AG10803 (cell line): ENCODE measurements at places on chromosomes 13 and 19.

- no peak for DNase-seq
Observed at GRCh38 chr19:48183356-48183755, 12.9 kb downstream of the ZSWIM9 start.

- no peak for DNase-seq
Observed at GRCh38 chr19:54047616-54048015, 16.1 kb downstream of the VSTM1 start.

DNA sequence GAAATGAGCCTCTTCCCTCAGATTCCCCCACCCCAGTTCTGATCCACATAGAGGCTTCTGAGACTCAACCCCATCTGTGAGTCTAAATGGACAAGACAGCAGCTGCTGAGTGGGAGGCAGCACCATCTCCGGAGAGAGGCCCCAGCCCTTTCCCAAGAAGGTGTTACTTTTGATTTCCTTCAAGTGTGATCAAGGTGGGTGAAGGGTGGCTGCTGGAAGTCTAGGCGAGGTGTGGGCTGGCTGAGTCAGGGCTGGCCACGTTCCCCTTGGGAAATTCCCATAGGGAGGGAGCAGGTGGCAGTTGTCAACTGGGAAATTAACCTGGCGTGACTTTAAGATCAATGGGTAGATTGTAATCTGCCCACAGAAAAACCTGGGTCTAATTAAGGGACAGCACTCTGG lies 148.0 kb downstream of the FOXO1 start:
- DNase-seq = no peak

GRCh38 chr13:23903906-23904280 lies 6.6 kb upstream of the C1QTNF9B start:
- DNase-seq = no peak

DNA sequence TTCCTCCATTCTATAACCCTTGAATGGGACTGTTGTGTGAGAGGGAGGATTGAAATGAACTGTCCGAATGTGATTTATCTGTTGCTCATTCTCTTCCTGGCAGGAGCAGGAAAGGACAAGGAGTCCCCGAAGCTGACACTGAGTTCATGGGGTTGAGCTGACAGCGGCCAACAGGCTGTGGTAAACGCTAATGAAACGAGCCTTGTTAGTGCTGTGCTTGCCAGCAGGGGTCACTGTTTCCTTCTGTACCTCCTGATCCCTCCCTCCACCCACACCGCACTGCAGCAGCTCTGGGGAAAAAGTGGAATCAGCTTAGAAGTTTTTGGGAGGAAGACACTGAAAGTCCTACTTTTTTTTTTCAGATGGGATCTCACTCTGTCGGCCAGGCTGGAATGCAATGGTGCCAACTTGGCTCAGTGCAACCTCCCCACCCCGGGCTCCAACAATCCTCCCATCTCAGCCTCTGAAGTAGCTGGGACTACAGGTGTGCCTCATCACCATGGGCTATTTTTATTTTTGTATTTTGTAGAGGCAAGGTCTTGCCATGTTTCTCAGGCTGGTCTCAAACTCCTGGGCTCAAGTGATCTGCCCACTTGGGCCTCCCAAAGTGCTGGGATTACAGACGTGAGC lies 6.7 kb upstream of the ZNF761 start:
- DNase-seq = peak; percentile 63

DNA sequence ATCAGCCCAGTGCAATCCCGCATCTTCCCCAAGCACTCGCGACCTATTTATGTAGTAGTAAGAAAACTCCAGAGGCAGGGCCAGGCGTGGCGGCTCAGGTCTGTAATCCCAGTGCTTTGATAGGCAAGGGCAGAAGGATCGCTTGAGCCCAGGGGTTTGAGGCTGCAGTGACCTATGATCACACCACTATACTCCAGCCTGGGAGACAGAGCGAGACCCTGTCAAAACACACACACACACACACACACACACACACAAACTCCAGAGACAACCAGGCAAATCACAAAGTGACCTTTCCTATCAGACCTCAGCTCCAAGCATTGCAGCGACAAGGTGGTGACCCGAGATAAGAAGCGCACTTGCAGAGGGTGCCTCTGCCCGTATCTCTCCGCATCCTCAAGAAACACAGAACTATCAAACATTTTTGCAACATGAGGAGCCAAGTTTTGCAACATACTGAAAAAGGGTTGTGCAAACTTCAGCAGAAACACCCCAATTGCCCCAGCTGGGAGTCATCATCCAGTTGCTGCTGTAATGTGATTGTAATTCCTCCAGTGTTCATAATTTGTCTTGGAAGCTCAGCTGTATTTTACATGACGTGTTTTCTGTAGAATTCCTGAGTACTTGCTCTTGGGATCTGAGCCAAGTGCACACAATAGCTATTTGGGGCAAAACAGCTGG lies 8.7 kb upstream of the KLF2 start:
- DNase-seq = peak; percentile 99

- no peak for DNase-seq
Observed at GRCh38 chr13:114001331-114002008, 27.6 kb upstream of the C13orf46 start.

DNA sequence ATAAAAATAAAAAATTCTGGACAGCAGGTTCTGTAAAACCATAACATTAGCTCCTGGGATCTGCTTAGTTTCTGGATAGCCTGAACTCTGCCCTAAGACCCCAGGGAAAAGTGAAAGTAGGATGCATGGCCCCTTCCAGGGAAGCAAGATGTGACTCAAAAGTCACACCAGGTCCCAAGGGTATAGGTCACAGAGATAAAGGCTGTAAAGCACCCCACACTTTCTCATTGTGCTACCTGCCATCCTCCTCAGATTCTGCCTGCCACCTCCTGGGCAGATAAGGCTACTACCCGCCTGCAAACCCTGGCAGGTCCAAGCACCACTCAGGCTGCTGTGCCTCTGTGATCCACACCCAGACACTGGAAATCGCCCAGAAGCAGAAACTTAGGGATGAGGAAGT lies 20.6 kb downstream of the FFAR2 start:
- DNase-seq = peak; percentile 25

GRCh38 chr19:17757125-17757524 lies 5.8 kb downstream of the FCHO1 start:
- DNase-seq = peak; percentile 17

DNA sequence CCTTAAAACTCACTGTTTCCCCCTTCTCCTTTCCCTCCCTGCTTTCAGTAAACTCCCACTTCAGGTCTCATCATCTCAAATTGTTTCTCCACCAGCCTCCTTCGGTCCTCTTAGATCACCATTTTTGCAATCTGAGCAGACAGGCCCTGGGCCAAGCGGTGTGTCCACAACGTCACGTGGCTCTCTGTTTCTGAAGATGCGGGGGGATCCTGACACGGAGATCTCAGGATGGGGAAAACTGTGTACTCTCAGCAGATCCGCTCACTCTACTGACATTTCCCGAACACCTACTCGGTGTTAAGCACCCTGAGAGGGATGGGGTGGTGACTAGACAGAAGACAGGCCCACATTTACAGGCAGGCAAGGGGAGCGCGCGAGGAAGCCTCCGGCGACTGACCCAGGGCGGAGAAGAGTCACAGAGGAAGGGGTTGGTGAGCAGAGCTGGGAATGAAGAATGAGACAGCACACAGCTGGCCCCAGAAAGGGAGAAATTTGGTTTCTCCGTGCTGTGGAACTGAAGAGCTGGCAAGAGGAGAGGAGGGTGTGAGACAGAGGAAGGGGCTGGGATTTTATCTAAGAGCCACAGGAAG lies 38.8 kb downstream of the SERP2 start:
- no peak for DNase-seq

GRCh38 chr13:23673867-23674605 lies 103.8 kb downstream of the TNFRSF19 start:
- peak; percentile 25 for DNase-seq

DNA sequence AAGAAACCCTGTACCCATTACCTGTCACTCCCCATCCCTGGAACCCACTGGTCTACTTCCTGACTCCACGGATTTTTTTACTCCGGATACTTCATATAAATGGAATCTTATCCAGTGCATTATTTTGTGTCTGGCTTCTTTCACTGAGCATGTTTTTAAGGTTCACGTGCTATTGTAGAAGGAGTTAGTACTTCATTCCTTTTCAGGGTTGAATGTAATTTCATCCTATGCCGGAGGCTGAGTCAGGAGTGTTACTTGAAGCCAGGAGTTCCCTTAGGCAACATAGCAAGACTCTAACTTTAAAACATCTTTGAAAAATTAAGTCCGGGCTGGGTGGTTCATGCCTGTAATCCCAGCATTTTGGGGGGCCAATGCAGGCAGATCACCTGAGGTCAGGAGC lies 17.9 kb upstream of the ELAVL1 start:
- no peak for DNase-seq

DNA sequence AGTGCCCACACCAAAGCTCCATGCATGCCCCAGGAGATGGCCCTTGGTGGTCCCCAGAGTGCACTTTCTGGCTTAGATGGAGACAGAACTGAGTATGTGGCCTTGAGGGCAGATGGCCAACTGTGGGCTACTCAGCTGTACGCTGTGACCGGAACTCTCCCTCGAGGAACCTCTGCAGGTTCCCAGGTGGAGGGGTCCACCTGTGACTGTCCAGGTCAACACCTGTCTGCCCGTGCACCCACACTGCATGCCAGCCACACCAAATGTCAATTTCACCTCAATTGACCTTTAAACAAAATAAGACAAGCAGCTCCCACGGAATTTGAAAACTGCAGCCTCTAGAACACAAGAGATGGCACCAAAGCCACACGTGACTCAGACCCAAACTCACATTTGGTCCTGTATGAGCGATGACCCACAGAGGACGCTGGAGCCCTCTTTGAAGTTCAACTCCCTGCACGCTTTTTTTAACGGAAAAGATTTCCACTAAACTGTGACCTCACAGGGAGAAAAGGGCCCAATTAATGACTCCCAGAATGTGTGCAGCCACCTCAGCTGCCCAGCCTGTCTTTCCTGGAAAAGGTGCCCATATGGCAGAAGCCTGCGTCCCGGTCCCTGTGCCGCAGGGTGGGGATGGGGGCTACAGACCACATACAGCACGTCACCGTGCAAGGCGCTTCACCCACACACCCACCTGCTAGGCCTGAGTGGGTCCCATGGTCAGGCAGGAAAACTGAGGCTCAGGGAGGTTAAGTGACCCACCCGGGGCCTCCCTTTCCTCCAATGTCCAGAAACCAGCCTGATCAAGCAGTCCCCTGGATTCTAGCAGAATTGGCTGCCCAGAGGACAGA lies 47.7 kb downstream of the KLF2 start:
- no peak for DNase-seq

GRCh38 chr19:10816691-10817090 lies 19.3 kb downstream of the TMED1 start:
- no peak for DNase-seq

DNA sequence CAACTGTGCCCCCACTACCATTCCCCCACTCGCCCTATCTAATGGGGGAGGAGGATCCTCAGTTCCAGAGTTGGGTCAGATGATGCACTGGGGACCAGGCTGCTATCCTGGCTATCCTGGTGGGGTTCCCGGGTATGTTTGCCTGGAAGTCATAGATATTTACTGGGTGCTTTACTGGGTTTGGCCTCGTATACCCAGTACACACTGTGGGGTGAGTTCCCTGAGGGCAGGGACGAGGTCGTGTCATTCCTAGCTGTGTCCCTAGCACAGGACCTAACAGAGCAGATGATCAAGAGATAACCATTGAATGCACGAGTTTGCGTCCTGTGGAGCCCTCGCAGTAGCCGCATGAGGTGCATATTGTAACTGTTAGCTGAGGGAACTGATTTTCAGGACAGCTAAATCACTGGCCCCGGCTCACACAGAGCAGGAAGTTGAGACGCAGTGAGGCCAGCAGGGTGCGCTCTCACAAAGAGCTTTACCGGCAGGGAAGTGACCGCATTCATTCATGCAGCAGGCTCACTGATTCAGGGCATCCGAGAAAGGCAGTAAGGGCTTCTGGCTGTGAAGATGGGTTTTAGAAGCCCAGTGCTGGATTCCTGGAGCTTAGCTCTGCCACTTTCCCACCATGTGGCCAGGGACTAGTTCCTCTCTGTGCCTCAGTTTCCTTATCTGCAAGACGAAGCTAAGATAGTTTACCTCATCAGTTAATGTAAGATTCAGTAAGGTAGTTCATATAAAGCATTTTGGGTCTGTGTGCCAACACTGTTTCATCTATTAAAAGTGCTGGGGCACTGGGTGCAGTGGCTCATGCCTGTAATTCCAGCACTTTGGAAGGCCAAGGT lies 6.0 kb downstream of the RUVBL2 start:
- DNase-seq = peak; percentile 74

DNA sequence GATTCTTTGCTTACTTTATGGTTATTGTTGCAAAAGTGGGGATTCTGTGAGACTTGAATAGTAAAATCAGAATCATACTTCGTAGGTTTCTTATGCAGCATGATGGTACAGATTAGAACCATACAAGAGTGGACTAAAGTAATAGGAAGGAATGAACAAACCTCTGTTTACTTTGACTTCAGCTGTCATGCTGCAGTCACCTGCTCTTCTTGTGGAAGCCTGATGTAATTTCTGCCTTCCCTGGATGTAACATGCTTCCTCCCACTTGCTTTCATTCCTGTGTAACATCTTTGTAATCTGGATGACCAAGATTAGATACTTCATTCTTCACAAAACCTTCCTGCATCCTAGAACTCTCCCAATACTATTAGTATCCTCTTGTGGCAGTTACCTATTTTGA lies 235.0 kb downstream of the PCCA start:
- no peak for DNase-seq

GRCh38 chr19:5772416-5772815 lies 12.1 kb downstream of the PRR22 start:
- no peak for DNase-seq

- no peak for DNase-seq
Observed at GRCh38 chr19:19502808-19503602, 12.3 kb downstream of the TSSK6 start.

DNA sequence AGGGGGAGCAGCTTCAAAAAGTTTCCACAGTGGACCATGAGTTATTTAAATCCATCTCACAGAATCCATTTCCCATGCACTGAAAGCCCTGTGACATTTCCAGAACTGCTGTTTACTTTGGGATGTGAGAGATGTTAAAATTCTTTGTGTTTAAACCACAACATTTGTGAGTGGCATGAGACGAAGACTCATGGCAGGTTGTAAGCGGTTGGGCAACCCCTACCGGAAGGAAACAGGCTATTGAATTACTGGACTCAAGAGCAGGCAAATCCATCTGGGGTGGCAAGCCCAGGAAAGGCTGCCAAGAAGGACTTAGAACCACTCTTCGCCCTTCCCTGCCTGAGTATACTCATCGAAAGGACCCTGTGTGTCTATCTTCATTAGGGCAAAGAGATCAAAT lies 22.3 kb upstream of the CLDN10 start:
- peak; percentile 11 for DNase-seq

DNA sequence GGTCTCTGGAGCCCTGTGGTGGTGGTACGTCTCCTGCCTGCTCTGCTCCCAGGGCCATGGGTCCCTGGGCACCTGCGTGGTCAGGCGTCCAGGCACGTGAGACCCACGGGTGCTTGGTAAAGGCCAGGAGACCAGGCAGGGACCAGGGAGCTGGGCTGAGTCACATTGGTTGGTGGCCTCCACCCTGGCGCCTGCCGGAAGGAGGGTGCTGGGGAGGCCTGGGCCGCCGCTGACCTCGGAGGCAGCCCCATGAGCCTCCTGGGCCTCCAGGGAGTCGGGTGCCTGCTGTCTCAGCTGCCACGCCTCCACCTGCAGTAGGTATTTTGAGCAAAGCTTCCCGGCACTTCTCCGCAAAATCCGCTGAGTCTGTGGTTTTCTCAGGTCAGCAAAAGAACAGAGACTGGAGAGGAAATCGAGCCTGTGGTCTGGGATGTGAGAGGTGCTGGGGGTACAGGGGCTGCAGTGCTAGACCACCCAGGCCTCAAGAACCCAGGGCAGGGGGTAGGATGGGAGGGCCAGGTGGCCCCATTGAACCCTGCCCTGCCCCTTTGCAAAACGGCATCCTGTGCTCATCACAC lies 3.6 kb upstream of the PLK5 start:
- DNase-seq = no peak
